Activated CD4-positive, CD25-positive, alpha-beta regulatory T cell (primary cell): ENCODE measurements at places on chromosomes 5 and 9.

DNA sequence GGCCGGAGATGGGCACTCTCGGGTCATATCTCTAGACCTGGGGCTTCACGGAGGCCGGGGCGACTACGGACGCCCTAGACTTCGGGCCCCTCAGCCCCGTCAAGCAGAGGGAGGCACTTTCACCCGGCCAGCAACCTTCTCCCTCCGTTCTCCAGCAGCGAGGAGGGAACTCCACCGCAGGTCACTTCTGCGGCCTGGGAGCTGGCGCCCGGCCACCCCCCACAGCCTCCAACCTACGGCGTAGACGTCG, 201 bp downstream of the DOLK start:
- DNase-seq = no peak

GRCh38 chr5:96687080-96687479, 24.9 kb downstream of the CAST start:
- DNase-seq = no peak

- DNase-seq = no peak
Measured at GRCh38 chr5:149320791-149321330, 24.4 kb upstream of the GRPEL2 start.

DNA sequence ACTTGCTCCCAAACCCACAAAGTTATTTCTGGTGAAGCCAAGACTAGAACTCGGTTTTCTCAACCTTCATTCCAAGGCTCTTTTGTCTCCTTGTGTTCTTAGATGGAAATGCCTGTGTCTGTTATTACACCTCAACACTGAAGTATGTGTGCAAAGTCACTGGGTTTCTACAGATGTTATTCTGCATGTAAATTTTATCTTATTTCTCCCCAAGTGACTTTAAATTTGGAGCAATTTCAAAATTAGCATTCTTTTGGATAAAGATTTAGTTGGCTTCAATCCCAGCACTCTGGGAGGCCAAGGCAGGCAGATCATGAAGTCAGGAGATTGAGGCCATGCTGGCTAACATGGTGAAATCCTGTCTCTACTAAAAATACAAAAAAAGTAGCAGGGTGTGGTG, 104.4 kb upstream of the GNA14 start:
- no peak for DNase-seq

DNA sequence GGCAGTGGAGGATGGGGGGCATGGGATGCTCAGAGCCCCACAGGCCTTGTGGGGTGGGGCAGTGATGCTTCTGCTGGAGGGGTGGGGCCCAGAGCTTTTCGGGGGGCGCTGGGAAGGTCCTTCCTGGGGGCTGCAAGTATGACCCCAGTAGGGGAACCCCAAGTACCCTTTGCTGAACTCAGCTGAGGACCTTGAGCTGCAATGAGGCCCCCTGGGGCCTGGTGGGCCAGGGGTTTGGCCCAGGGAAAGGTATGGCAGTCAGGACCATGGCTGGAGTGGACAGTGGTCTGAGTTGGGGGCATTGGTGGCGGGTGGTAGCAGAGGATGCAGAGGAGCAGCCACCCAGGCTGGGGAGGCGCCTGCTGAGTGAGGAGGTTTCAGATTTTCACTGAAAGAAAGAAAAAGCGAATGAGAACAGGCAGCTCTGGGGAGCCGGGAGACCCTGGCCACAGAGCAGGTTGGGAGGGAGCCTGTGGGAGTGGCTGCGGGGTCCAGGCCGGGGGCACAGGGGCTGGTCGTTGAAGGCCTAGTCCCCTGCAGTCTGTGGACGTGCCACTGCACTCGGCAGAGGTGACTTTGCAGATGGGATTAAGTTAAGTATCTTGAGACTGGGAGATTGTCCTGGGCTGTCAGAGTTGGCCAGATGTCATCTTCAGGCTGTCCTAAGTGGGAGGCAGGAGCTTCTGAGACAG, 19.2 kb downstream of the WNK2 start:
- DNase-seq = no peak
